ENCODE measurements at places on chromosomes 12 and 14. TPM values are rescaled to one million over a fixed set of nuclear protein-coding genes. Genes with fewer than 3 reads are reported as not detected.

TAS2R19 gene
- total RNA-seq: 6.9 TPM

DEPDC4 gene
- total RNA-seq: 0.41 TPM

FAM181A gene
- total RNA-seq: not detected

DAO gene
- not detected for total RNA-seq

BHLHE41 gene
- total RNA-seq: 2.7 TPM

HOXC10 gene
- 1.2 TPM for total RNA-seq

Measured in glomerular endothelial cell (primary cell).